Thoracic aorta (tissue), 2 donors: ENCODE measurements at places on chromosomes 4 and X. TPM values are rescaled to one million over a fixed set of nuclear protein-coding genes. Genes with fewer than 3 reads are reported as not detected.

DNA sequence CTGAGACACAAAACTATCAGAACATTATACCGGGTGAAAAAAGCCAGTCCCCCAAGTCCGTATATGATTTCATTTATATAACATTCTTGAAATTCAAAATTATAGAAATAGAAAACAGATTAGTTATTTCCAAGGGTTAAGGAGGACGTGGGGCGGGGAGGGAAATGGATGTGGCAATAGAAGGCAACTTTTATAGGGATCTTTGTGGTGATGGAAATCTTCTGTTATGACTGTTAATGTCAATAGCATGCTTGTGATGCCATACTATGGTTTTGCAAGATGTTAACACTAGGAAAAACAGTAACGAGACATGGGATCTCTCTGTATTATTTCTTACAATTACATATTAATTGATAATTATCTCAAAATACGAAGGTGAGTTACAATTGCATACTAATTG lies 96.4 kb downstream of the LNX1 start:
- DNase-seq = no peak

DNA sequence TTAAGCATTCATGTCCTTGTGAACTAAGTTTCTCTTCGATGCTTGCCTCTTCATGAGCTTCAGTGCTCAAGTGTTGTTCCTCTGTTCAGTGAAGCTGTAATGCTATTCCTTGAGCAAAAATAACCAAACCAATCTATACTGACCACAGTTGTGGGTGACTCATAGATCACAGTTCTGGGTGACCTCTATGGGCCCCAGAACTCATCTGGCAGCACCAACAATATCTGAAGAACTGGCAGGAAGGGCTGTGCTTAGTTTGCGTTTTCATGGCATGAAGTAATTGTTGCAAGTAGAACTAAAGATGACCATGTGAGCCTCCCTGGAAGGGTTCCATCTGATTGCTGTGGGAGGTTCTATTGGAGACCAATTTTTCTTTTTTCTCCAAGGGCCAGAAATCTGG lies 106.2 kb downstream of the CCNG2 start:
- DNase-seq = no peak

DNA sequence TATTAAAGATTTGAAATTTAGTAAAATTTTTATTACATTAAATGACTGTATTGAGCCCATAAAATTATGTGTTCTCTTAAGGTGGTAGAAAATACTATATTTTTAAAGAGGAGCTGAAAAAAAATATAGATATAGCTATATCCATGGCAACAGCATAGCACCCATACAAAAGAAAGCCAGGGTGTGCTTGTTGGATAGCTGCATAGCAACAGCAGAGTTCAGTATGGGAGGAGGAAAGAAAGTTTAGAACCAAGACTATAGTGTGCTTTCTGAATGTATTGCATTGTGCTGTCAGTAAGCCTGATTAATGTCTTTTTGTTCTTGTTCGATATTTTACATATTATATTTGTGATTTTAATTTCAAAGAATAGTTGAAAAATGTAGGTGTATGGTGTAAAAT lies 78.4 kb downstream of the GRID2 start:
- DNase-seq = no peak

- no peak for DNase-seq
Observed at GRCh38 chrX:139795196-139795595, 87.2 kb upstream of the MCF2 start.

Gene TSPAN6
- 13.0 TPM for total RNA-seq

GRCh38 chrX:71989768-71990426 lies 79.3 kb downstream of the NHSL2 start:
- no peak for DNase-seq

Gene UGT2A3
- not detected for total RNA-seq

Gene SPOCK3
- total RNA-seq = not detected

Gene ASB9
- 1.2 TPM for total RNA-seq

DNA sequence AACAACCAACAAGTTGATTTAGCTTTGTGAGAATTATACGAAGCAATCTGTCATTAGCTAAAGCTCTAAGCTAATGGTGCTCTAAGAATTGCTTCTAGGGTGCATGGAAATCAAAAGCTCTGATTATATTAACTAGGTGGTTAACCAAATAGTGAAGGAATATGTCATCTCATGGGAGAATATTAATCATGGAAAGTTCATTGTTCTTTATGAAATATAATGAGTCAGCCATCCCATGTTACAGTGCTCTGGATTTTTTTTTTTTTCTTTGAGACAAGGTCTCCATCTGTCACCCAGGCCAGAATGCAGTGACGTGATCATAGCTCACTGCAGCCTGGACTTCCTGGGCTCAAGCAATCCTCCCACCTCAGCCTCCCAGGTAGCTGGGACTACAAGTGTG lies 10.5 kb downstream of the DCAF8L2 start:
- no peak for DNase-seq

DNA sequence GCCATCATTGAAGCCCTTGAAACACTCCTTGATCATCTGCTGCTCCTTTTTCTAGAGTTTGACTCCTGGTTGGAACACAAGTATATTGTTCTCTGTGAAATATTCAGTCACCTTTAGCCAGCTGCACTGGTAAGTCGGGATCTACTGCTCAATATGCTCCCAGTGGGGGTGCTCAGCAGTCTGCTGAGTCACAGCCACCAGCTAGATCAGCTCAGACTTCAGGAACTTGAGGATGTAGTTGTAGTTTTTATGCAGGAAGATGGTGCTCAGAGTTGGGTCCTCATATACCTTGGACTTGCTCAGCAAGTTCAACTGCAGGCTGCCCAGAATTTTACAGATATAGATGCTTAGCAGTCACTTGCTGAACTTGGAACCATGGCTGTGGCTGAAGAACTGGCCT lies 202.5 kb upstream of the RPL34 start:
- no peak for DNase-seq

DNA sequence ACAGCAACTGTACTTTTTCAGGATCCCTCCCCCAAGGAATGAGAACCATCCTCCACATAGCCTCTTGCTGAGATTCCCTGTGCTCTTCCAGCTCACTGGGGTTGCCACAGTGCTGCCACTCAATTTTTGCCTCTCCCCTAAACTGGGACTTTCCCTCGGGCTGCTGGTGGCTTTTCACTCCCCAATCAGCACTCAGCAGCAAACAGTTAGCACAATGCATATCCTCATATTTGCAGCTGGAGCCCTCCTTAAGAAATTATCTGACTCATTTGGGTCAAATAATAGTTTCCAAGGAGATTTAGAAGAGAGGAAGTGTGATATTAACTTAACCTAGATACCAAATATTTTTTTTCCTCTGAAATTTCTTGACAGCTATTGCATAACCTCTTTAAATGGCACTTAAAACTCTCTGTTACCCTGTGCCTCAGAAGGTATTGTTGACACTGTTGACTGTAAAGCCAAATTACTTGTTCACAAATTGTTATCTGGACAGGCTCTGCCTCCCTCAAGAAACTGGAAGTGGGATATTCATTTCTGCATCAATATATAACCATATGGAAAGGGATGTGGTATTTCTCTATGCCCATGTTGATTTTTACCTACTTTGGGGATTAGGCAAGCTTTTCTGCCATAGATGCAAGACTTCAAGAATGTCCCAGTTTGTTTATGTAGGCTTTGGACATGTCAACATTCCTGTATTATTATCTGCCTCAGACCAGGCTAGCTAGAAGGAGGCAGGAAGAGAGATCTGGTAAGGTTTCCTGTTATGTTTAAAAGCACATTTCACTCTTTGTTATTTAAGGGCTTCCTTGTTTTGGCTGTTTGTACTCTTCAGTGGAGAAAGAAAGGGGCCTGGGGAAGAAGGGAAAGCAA lies 58.0 kb downstream of the SEPTIN11 start:
- DNase-seq = no peak

Gene LAGE3
- total RNA-seq = 8.9 TPM

Gene FAM114A1
- 180 TPM for total RNA-seq
